Inflammatory macrophage treated with lipopolysaccharide for 4 hours (primary cell): ENCODE measurements at places on chromosomes 2 and 18.

GRCh38 chr2:233062451-233062850 is 2.3 kb downstream of the INPP5D start:
- no peak for DNase-seq

GRCh38 chr2:40803900-40804299 is 352.0 kb upstream of the SLC8A1 start:
- DNase-seq = no peak

- DNase-seq = no peak
Measured at GRCh38 chr18:10834128-10834815, 308.4 kb downstream of the NAPG start.

DNA sequence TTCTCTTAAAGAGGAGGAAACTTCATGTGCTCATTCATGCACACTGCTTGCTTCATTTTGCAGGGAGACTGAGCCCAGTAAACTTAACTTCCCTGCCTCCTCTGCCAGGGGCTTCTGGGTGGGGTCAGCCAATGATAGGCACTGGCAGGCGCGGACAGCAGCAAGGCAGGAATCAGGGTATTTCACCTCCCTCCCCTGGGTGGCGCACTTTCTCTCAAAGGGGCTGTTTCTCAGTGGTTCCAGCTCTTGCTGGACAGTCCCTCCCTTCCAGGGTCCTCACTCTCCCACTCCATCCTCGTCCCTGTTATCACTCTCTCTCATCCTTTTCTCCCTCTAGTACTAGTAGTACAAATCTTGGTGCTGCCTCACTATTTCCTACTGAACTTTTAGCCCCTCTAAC is 320.5 kb upstream of the ZNF521 start:
- DNase-seq = no peak

- DNase-seq = no peak
Measured at GRCh38 chr18:8287196-8287885, 321.9 kb upstream of the RAB12 start.
